ENCODE measurements at places on chromosomes 12 and 14. TPM values are rescaled to one million over a fixed set of nuclear protein-coding genes. Genes with fewer than 3 reads are reported as not detected.

- DNase-seq = no peak
Measured at GRCh38 chr14:97408937-97409815, 612.0 kb downstream of the VRK1 start.

DNA sequence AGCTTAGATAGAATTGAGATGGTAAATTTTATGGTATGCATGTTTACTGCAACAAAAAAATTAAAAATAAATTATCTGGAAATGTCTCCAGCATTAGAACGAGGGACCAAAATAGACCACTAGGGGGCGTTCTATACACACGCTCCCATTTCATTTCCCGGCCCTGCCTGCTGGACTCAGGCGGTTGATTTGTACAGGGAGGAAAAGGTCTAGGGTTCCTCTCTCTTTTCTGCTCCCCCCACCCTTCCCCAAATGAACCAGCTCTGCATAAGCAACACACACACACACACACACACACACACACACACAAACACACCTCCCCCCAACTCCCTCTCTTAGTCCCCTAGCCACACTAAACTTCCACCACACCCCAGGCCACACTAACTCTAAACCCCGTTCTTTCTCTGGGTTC, 7.8 kb upstream of the DTX1 start:
- peak; percentile 83 for DNase-seq

DNA sequence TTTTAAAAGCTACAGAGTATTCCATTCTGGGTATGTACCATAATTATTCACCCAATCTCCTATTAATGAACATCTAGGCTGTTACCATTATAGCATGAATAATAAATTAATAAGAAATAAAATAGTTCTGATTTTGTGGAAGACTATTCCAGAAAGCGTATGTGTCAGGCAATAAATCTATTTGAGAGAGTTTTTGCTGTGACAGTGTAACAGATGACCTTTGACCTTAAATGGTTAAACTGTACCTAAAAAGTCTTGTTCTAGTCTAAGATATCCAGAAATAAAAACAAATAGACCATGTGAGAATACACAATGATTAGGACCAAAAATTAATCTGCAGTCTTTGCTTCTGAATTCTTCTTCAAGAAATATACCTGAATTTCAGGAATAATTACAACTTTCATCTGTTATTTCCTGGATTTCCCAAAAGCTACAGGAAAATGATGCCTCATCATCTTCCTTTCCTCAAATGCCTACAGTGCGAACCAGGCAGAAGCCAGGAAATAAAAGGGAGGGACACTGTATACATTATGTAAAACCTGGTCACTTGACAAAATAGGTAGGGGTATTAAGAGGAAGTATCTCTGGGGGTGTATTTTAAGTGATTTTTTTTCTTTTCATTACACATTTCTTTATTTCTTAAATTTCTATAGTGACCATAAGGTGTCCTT, 7.3 kb downstream of the TM7SF3 start:
- no peak for DNase-seq

DNA sequence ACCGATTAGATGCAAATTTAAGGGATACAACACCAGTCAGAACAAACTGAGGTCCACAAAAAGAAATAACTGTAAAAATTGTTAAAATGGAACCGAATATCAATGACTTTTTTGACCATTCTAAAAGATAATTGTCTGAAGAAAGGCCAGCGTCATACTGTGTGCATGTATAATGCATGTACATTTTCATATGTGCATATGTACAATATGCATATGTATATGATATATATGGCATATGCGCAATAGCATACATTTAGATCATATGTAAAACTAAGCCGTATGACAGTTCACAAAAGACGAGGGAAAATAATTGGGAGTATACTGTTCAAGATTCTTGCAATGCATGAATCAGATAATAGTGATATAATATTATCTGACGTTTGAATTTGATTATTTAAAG, 475.8 kb upstream of the TMEM132C start:
- no peak for DNase-seq

DNA sequence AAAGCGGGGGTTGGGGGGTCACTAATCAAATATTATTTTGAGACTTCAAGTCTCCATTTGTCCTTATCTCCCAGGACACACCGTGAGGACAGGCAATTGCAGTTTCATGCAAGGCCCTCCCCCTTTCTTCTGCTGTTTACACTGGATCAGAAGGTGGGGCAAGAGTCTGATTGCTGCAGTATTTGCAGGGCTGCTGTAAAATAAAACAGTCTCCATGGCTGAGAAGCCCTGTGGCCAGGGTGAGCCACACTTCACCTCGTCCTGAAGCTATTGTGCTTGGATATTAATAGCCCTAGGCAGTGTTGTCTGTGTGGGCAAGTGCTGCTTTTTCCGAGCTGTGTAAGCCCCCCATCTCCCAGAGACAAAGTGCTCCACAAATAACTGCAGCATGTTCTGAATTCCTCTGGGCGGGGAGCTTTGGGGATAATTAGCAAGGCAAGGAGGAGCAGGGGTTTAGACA, 187.4 kb upstream of the NTF3 start:
- no peak for DNase-seq

DNA sequence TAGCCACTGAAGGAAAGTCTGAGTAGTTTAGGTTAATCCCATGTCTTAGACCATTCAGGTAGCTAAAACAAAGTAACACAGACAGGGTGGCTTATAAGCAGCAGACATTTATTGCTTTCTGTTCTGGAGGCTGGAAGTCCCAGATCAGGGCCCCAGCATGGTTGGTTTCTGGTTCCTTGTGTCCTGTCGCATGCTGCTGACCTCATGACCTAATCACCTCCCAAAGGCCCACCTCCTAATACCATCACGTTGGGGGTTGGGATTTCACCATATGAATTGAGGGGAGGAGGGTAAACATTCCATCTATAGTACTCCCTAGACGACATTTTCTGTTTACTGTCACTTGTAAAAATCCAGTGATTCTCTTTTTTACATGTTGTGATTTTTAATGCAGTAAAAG, 148.6 kb downstream of the FBXL14 start:
- no peak for DNase-seq

DNA sequence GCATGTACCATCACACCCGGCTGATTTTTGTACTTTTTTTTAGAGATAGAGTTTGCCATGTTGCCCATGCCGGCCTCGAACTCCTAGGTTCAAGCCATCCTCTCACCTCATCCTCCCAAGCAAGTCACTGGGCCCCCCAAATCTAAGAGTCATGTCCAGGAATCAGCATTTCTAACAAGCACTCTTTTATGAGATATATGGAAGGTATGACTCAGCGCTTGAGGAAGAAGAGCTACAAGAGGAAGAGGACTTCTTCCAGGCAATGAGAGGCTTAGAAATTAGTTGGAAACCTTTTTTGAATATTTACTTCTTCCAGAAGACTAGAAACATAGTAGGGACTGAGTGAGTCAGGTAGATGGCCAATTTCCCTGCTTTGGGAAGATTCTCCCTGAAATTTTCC, 114.5 kb downstream of the HMGA2 start:
- no peak for DNase-seq

GRCh38 chr14:64948612-64949210, 6.2 kb upstream of the GPX2 start:
- no peak for DNase-seq

- DNase-seq = no peak
Measured at GRCh38 chr12:12095021-12095420, 24.3 kb downstream of the BCL2L14 start.

DNA sequence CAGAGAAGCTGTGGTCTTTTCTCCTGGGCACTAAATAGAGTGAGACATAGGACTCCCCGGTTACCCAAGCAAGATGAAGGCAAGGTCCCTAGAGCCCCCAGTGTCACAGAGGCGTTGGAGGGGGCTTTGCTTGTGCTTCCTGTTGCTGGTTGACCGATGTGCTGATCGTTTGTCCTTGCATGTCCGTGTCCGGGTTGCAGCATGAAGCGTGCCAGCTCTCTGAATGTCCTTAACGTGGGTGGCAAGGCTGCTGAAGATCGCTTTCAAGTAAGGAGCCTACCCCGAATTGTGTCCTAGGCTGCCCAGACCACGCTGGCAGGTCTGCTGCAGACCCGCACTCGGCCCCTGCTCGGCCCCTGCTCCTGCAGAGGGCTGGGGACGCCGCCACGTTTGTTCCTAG, 23.1 kb downstream of the XRCC3 start:
- no peak for DNase-seq

GRCh38 chr14:99884834-99885648, 91.8 kb downstream of the EML1 start:
- DNase-seq = peak; percentile 75

DNA sequence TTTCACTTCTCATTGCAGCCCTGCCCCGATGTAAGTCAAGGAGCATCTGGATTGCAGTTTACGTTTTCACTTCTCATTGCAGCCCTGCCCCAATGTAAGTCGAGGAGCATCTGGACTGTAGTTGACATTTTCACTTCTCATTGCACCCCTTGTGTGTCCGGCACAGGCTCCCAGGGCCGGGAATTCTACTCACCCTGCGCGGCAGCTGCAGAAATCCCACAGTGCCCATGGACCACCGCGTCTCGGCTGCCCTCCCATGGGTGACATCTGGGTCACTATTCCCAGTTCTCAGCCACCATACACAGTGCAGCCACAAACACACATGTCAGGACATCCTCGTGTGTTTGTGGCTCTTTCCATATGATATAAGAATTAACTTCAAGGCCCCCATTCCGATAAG, 378.5 kb downstream of the ADGRD1 start:
- no peak for DNase-seq

The LPAR5 gene
- 0.97 TPM for polyA plus RNA-seq

The SLC7A7 gene
- polyA plus RNA-seq = 235 TPM

The FIGNL2 gene
- 3.1 TPM for polyA plus RNA-seq

The SERPINA4 gene
- polyA plus RNA-seq = 28.3 TPM

The COL2A1 gene
- not detected for polyA plus RNA-seq

The GALNT8 gene
- polyA plus RNA-seq = 1.4 TPM

Measured in kidney (tissue), 22 donors.